ENCODE measurements at places on chromosomes 12 and 14. TPM values are rescaled to one million over a fixed set of nuclear protein-coding genes. Genes with fewer than 3 reads are reported as not detected.

DNA sequence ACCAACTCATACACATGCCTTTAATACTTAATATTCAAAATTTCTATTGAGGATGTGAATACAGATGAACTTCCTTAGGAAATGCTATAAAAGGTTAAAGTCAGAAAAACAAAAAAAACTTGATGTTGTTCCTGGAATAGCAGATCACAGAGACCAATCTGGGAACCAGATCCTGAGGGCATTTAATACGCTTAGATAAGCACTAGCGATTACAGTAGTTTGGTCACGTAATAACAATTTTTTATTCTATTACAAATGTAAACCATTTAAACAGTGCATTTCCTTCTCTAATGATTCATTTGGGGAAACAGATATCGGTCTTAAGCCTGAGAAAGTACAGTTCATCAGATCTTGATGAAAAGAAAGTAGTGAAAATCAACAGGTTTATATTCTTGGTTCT, 30.8 kb upstream of the ABCC9 start:
- no peak for DNase-seq

DNA sequence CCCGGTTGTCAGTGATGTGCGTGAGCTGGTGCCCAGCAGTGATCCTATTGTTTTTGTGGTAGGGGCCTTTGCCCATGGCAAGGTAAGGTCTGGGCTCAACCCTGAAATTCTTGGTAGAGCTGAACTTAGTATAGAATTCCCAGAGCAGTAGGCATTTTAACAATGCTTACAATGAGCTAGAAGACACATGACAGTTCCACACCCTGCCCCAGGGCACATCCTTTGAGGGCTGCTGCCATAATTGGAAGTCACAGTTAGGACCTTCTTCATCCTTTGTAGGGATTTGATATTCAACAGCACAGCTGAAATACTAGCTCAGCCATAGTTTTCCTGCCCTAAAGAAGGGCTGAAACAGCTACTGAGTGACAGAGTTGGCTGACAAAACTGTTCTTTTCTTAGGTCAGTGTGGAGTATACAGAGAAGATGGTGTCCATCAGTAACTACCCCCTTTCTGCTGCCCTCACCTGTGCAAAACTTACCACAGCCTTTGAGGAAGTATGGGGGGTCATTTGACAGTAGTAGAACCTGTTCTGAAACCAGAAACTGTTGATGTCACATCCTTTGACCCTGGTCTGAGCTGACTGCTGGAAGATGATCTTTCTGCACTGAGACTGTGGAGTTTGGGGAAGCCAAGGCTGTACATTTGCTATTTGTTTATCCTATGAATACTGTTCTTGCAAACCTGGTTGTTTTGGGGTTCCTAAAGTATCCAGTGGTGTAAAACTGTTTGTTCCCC, 4.8 kb downstream of the EMG1 start:
- no peak for DNase-seq

DNA sequence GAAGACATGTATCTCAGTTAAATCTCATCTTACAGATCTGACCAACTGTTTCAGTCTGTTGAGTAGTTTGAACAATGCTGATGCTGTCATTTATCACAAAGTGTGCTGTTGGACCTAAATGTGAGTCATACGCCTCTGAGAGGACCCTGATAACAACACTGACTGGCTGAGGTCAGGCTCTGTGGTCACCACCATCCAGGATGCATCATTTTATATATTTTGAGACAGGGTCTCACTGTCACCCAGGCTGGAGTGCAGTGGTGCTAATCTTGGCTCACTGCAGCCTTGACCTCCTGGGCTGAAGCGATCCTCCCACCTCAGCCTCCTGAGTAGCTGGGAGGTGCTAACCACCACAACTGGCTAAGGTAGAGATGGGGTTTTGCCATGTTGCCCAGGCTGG, 181.0 kb upstream of the RGS6 start:
- no peak for DNase-seq

DNA sequence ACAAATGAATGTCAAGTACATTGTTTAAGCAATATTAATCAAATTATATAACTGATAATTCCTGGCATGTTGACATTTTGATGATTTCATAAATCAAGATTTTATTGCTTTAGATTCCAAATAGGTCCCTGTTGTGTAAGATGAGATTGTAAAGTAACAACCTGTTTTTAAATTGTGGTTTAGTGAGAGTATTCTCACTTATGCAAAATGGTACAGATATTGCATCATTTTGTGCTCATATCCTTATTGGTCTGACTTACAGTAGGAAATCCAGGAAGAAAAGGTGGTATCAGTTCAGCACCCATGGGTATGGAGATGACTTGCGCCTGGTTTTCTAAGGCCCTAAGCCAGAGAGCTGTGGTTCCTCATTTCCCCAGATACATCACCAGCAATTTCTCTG, 165.5 kb downstream of the KIF21A start:
- no peak for DNase-seq

GRCh38 chr14:94363151-94363624, 25.2 kb downstream of the SERPINA1 start:
- no peak for DNase-seq

- no peak for DNase-seq
Observed at GRCh38 chr12:6018265-6018664, 73.2 kb upstream of the ANO2 start.

GRCh38 chr14:61234215-61234916, 46.8 kb downstream of the TMEM30B start:
- no peak for DNase-seq

GRCh38 chr12:125564753-125565152, 499.5 kb downstream of the AACS start:
- no peak for DNase-seq

- DNase-seq: no peak
Observed at GRCh38 chr12:57626921-57627445, 6.0 kb downstream of the B4GALNT1 start.

DNA sequence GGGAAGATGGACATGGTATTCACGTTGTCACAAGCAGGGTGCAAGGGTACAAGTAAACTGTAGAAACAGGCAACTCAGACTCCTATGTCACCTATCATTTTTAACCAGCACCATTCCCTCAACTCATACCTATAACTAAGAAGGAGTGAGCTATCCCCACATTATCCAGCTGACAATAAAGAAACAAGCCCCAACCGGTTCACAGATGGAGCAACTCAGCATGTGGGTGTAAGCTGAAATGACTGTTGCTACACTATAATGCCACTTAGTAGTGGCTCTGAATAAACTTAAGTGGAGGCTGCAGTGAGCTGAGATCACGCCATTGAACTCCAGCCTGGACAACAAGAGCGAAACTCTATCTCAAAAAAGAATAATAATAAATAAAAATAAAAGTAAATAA, 829.5 kb upstream of the MDGA2 start:
- no peak for DNase-seq

OTOGL gene
- total RNA-seq: 0.41 TPM

AQP5 gene
- 10.4 TPM for total RNA-seq
